ENCODE measurements at places on chromosomes 3 and 15.
A peak's percentile ranks its signal among the peaks of the same experiment; 100 is the strongest.

DNA sequence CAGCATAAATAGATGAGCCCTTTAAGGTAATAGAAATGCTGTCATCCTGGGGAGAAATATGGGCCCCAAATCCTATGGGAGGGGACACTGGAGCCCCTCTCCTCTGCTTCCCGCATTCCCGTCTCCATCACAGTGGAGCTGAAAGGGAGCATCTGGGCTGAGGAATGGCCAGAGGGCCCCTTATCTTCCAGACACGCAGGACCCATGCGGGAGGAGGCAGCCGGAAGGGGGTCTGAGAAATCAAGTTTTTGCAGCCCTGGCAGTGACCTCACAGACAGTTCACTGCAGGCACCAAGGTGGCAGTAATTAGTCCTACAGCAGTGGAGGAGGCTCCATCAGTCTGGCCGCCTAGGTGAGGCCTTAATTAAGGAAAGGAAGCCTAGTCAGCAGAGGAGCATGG lies 80.2 kb downstream of the RAB11A start:
- no peak for DNase-seq

DNA sequence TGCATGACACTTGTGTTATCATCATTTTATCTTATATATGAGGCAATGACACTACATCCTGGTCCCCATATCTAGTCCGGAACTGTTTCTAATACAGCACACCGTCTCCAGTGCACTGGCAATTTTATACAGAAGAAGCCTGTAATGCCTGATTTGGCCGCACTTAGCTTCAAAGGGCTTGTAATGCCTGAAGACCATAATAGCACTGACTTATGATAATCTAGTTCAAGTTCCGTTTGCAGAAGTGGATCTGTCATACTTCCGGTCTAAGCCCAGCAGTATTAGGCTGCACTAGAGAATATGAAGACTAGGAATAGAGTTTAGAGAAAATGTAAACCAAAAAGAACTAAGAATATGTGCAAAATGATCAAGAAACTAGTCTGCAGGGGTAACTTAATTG lies 1.3 kb downstream of the BNIP2 start:
- peak; percentile 62 for DNase-seq

DNA sequence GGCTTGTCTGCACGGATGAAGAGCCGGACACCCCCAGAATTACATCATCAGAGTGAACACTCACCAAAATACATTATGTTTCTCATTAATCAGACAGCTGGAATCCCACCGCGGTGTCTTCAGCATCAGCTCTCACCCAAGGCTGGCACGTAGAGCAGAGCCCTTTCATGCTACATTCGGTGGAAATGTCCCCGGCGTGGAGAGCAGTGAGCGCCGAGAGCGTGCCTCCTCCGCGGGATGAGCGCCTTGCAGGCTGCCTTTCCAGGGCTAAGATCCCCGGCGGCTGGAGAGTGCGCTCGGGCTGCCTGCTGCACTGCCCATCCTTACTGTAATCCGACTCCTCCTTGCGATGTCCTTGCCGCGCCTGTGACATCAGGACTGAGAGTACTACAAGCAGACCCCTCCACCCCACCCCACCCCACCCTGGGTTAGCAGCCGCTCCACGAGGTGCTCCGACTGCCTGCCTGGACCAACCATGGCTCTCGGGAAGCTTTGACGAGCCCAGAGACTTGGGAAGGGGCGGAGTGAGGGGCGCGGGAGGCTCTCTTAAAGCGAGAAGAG lies at the start of gene ZNF385D:
Gene ZNF385D (minus strand): TSS at position 380 of the 561 bp plus-strand sequence. CDS start 294 bp downstream, at position 86.
- no peak for DNase-seq

GRCh38 chr3:188303823-188304222 lies 149.9 kb downstream of the LPP start:
- no peak for DNase-seq

DNA sequence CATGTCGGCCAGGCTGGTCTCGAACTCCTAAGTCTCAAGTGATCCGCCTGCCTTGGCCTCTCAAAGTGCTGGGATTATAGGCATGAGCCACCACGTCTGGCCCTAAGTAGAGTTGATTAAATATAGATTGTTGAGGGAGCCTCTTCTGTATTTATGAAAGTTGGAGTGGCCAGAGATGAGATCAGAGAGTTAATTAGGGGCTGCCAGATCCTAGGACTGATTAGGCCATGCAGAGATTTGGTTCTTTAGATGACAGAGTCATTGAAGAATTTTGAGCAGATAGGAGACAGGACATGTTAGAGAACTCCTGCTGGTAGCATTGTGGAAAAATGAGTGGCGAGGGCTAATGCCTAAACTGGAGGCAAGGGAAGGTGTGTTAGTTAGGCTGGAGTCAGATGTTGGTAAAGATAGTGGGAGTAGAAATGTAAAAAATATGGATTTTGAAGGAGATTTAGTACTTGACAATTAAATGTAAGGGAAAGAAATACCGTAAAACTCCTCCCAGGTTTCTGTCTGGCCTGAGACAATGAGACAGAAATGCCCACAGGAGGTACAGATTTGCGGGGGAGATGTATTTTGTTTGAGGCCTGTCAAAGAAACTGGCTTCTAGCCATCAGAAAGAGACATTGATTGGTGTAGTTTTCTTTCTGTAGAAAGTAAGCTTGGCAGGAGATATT lies 23.4 kb downstream of the SACM1L start:
- no peak for DNase-seq

DNA sequence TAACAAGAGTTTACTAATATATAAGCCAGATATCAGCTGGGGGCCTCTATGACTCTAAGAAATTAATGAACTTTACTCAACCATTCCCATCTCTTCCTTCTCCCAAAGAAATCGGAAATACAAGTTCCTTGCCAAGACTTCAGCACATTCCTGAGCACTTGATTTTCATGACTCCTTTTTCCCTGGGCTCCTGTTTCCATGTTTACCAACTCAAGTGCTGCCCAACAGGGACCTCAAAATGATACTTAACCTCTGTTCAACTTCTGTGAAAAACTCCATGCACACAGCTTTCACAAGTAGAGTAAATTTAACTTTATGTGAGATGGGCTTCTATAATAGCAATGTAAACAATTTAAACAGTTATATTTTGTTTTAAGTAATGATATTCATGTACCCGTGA lies 315.8 kb upstream of the CDIN1 start:
- DNase-seq, result no peak

DNA sequence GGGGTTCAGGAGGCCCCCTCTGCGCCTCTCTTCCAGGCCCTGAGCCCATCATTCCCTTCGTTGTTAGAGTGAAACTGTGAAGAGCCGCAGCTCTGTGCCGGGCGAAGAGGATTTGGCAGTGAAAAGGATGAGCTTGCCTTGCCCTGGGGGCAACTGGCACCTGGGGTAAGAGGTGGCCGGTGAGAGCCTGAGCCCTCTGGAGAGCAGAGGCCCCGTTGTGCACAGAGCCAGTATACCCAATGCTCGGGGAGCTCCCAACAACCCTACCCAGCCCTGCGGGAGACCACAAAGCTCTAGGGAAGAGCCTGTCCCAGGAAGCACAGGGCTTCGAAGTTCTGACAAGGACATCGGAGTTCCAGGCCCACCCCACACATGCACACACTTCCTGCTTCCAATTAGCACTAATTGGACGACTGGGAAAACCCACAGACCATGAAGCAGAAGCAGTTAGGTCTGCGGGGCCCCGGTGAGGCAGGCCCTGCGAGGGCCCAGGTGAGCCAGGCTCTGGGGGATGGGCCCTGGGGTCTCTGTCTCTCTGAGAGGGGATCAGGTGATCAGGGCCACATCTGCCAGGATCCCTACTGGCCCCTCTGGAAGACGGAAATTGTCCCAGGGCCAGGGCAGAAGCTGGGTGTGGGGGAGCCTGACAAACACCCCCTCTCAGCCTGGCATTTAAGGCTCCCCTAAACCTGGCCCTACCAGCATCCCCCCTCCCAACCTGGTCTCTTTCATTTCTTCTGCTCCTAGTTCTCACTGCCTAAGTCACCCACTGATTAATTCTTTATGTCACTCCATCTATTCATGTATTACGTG lies 27.9 kb upstream of the SFMBT1 start:
- DNase-seq, result no peak

GRCh38 chr3:31753050-31753425 lies 220.3 kb downstream of the STT3B start:
- no peak for DNase-seq

- no peak for DNase-seq
Observed at GRCh38 chr3:192303235-192303634, 424.1 kb downstream of the FGF12 start.

- DNase-seq, result no peak
Observed at GRCh38 chr15:65086680-65087111, 10.2 kb downstream of the KBTBD13 start.

GRCh38 chr15:98523912-98524662 lies 124.3 kb upstream of the IGF1R start:
- no peak for DNase-seq

DNA sequence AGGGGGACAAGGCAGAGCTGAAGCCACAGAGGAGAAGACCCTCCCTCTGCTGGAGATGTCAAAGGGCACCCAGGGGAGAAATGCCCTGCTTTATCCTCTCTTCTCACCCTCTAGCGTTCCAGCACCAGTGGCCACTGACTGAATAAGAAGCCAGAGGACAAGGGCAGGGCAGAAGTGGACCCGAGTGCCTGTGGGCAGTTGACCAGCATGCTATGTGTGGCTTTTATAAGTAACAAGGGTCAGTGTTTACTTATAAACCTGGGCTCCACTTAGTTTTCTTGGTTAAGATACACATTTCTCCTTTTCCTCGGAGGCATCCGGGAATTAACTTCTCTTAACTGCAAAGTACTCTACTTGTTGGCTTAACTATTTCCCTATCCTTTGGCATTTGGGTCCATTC lies 13.3 kb upstream of the HDAC11 start:
- DNase-seq, result no peak

DNA sequence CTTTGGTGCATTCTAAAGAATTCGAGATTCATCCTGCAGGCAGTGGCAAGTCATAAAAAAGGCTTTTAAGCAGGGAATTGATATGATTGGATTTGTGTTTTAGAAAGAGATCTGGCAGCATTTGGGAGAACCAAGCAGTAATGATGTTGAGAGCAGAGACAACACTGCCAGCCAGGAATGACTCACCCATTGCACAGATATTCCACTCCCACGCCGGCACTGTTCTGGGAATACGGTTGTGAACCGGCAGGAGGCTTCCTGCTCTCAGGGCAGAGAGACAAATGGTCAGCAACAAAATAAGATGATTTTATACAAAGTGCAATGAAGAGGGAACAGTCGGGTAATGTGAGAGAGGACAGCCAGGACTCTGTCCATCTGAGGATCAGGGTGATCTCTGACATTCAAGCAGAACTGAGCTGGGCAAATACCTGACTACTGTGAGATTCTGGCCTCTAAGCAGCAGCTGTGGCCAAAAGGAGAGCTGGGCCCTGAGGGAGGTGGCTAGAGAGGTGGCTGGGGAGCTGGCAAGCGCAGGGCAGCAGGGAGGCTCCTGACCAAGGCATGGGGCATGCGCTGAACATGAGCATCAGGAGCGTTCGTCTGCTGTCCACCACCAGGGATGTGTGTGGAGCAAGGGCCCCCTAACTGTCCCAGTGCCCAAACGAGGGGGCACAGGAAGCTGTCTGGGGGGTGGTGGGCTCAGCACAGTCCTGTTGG lies 56.1 kb upstream of the PLXNA1 start:
- no peak for DNase-seq

DNA sequence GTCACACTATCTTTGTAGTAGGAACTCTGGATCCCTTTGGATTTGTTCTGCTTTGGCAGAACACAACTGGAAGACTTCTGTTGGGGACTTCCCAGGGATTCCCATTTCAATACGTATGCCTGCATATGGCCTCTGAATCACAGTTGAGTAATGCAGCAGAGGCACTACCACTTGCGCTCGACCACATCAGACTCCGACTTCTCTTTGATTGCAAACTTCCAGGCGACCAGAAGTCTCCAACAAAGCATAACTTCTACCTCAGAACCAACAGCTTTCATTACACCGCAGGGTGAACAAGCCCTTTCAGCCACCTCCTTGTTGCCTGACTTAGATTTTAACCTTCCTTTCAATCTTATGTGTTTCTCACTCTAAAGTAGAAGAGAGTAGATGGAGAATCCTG lies 924.4 kb downstream of the IGSF11 start:
- no peak for DNase-seq

DNA sequence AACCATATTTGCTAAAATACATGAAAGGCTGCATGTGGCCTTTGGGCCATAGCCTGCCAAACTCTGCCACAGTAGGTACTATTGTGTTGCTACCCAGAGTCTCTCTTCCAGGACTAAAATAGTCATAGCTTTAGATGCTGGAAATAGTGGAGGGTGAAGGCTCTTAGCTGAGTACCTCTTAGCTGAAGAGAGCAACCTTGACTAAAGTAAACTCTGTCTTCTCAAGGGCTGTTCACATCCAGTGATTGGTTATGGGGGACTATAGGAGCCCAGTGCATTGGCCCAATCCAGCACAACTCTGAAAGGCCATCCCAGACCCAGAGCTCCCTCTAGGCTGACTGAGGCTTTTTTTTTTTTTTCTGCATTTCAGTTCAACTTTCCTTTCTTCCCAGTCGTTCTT lies 117.8 kb upstream of the ACP3 start:
- no peak for DNase-seq

GRCh38 chr3:11434017-11434526 lies 161.9 kb downstream of the ATG7 start:
- no peak for DNase-seq

- no peak for DNase-seq
Observed at GRCh38 chr3:54853573-54854404, 74.1 kb downstream of the LRTM1 start.

GRCh38 chr3:152272771-152273242 lies 4.1 kb downstream of the MBNL1 start:
- no peak for DNase-seq

GRCh38 chr3:155743606-155744005 lies 1.3 kb downstream of the PLCH1 start:
- no peak for DNase-seq

- no peak for DNase-seq
Observed at GRCh38 chr15:48679952-48680351, 34.4 kb upstream of the FBN1 start.

DNA sequence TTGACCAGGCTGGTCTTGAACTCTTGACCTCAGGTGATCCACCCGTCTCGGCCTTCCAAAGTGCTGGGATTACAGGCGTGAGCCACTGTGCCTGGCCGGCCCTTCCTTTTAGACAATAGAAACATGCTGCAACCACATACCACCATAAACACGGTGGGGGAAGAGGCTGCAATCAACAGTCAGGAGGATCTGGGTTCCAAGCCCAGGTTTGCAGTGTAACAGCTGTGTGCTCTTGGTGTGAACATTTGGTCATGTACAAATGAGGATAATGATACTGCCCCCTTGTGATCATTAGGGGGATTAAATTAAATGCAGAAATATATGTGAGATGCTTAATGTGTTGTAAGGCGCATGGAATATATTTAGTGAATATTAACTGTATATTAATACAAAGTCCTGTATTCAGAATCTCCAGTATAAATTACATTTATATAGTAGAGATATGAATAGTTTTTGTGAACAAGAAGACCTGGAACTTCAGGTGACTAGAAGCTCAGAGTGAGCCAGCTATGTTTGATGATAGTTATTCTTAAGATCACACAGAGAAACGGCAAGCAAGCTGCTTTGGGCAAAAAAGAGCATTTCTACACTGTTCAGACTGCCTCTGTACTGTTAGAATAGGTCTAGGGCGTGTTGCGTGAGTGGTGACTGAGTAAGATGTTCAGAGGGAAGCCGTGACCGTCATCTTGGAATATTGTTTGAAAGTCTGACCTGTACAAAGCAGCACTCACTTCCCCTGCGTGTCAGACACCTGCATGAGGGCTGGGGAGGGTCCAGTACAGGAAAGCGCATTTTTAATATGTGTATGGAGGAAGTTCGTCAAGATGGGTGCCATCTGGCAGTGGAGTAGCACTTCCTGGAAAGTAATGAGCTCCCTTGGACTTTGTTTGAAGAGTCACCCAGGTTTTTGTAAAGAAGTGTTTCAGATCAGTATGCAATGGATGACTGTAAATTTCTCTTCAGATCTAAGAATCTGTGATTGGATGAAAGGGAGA lies 125.8 kb downstream of the PGPEP1L start:
- DNase-seq, result no peak
